ENCODE measurements at places on chromosomes 2 and 18.

DNA sequence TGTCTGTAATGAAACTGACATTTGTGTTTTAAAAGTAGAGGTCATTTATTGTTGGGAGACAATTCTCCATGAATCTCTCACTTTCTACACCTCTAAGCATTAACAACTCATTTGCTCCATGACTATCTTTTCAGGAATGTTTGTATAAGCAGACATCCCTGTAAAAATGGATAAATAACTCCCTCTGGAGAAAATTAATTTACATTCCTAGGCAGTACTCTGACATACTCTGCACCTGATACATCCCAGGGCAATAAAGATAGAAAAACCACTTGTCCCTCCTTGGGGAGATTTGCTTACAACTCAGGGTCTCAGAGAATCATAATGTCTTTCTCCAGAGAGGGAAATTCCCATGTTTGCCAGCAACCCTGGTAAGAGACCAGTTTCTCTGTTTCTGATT, 1037.7 kb upstream of the SLC39A10 start:
- DNase-seq: no peak

DNA sequence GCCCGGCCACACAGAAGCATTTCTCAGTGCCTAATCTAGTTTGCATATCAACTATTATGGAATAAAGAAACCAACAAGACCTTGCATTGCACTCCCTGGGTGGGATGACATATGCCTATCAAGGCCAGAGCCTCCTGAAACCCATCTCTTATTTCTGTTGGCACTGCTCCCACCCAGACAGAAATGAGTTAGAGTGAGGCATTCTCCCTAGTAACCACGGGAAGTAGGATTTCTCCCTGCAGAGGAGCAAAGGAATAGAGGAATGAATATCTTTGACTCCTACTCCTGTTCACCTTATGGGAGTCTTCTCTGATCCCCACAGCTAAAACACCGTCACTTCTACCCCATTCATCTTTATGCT, 24.2 kb upstream of the SCYGR1 start:
- no peak for DNase-seq

DNA sequence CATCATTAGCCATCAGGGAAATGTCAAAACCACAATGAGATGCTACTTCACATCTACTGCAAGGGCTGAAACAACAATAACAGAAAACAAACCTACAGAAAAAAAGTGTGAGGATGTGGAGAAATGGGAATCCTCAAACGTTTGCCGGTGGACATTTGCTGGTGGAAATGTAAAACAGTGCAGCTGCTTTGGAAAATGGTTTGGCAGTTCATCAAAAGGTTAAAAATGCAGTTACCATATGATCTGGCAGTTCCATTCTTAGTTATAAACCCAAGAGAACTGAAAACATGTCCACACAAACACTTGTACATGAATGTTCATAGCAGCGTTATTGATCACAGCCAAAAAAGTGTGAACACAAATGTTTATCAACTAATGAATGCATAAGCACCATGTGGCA, 44.2 kb downstream of the PROC start:
- DNase-seq: no peak

- DNase-seq: no peak
These were observed 295.6 kb downstream of the ZNF385B start for GRCh38 chr2:179565807-179566206.

- no peak for DNase-seq
These were observed 64.7 kb downstream of the LYPD6B start for GRCh38 chr2:149103081-149103620.

- DNase-seq: no peak
These were observed 6.0 kb downstream of the SLC4A3 start for GRCh38 chr2:219633276-219634065.

DNA sequence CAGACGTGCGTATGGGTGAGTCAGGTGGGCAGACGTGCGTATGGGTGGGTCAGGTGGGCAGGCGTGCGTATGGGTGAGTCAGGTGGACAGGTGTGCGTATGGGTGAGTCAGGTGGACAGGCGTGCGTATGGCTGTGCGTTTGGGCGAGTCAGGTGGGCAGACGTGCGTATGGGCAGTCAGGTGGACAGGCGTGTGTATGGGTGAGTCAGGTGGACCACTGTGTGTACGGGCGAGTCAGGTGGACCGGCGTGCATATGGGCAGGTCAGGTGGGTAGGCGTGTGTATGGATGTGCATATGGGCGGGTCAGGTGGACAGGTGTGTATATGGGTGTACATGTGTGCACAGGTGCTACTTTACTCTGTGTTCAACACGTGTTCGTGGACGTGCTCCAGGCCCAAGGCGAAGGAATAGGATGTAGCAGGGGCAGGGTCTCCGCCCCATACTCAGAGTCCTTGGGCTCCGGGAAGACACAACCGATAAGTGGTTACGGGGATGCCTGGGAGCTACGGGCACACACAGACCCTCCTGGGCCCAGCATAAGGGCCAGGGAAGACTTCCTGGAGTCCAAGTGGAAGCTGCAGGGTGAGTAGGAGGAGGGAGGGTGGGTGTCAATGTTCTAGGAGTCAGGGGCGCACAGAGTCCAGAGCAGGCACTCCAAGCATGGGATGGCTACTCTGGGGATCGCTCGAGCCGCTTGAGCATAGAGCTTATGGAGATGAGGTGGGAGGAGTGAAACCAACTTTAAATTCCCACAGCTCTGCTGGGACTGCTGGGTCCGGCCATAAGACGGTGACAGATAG, 27.1 kb upstream of the KLF11 start:
- DNase-seq: no peak

GRCh38 chr2:196376984-196377877, 205.9 kb upstream of the STK17B start:
- DNase-seq: peak; percentile 16

- DNase-seq: no peak
These were observed 40.8 kb upstream of the MYO1B start for GRCh38 chr2:191204433-191204832.

- DNase-seq: no peak
These were observed 167.4 kb downstream of the THSD7B start for GRCh38 chr2:136932700-136933099.

DNA sequence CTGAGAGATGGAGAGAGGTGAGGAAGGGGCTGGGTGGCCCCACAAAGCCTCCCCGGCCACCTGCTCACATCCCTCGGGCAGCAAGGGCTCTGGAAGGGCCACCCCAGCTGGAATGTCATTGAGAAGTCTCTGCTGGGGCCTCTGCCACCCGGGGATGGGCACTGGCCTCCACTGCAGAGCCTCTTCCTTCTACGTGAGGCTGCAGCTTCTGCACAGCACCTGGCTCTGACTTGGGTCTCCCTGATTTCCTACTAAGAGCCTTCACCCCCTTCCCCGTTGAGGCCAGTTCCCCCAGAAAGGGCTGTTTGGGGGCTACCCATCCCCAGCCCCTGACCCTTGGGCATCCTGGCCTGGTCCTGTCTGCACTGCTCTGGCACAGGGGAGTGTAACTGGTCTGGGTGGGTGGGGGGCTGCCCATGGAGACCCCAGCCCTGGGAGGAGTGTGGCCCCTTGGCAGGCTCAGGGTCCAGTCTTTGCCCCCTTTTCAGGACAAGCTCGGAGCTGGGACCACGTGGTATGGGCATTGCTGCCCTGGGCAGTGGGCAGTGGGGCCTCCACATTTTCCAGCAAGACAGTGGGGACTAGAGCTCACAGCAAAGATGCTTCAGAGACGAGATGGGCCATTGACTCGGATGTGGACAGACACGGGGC, 5.6 kb downstream of the PDCD1 start:
- no peak for DNase-seq

DNA sequence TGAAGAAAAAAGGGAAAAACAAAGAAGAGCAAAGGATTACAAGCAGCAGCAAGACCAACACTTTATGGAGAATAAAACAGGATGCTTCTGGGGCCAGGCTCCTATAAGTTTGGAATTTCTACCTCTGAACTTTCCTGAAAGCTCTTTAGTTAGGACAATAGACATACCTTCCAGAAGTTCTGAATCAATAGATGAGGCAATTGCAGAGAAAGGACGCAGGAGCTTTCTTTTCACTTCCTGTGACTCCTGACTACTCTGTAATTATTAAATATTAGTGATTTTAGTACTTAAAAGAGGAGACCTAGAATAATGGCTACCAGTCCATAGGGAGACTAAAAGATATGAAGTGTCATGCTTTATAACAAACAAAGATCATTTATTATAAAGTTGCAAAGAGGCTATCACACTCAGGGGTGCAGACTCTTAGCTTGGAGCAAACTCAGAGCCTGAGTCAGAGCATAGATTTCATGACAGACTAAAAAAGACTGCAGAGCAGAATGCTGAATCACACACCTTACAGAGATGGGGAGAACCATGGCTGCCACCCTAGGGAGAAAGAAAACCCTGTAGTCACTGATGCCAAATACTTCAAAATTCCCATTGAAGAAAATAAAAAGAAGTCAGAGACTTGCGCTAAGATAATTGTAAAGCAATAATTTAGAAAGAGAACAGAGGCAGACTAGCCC, 52.5 kb upstream of the FAM136A start:
- no peak for DNase-seq

DNA sequence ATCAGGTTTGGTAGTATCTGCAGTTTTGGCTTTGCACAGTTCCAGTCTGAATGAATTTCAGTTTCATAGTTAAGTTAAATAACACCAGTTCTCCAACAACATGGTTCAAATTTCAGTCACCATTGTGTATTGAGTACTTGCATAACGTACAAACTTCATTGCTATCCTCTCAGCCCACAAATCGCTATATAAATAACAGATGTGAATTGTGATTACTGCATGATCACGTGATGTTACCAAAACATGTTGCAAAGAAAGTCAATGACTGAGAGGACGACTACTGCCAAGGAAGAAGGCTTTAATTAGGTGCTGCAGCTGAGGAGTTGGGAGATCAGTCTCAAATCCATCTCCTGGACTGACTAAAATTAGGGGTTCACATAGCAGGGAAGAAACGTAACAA, 48.2 kb downstream of the COL4A4 start:
- no peak for DNase-seq

- DNase-seq: no peak
These were observed at the start of gene DLGAP1 for GRCh38 chr18:4455113-4455811. Gene DLGAP1, minus strand, starts transcription at chr18:4455307.

- DNase-seq: no peak
These were observed 59.7 kb downstream of the SMAD4 start for GRCh38 chr18:51089691-51090090.

GRCh38 chr18:64259871-64260270, 111.0 kb upstream of the LINC00305 start:
- DNase-seq: no peak

DNA sequence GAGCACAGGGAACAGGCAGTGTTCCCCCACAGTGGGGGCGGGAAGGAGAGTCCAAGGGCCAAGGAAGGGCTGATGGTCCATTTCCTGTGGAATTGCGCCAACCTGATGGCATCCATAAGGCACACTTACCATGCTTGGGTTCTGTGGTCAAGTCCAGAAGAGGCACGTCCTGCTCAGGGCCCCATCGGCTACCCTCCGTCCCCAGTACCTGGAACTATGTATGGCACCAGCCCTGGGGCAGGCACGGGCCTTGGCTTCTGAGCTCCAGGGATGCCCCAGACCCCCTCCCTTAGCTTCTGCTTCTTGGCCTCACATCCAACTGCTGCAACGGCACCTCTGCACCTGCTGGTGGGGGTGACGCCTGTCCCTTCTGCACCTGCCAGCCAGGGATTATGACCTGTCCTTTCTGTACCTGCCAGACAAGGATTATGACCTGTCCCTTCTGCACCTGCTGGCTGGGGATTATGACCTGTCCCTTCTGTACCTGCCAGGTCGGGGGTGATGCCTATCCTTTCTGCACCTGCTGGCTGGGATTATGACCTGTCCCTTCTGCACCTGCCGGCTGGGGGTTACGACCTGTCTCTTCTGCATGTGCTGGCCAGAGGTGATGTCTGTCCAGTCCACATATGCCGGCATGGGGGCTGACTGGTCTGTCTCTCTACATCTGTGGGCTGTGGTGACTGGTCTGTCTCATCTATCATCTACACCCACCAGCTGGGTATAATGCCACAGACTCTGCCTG, 45.4 kb upstream of the SNTG2 start:
- DNase-seq: no peak

DNA sequence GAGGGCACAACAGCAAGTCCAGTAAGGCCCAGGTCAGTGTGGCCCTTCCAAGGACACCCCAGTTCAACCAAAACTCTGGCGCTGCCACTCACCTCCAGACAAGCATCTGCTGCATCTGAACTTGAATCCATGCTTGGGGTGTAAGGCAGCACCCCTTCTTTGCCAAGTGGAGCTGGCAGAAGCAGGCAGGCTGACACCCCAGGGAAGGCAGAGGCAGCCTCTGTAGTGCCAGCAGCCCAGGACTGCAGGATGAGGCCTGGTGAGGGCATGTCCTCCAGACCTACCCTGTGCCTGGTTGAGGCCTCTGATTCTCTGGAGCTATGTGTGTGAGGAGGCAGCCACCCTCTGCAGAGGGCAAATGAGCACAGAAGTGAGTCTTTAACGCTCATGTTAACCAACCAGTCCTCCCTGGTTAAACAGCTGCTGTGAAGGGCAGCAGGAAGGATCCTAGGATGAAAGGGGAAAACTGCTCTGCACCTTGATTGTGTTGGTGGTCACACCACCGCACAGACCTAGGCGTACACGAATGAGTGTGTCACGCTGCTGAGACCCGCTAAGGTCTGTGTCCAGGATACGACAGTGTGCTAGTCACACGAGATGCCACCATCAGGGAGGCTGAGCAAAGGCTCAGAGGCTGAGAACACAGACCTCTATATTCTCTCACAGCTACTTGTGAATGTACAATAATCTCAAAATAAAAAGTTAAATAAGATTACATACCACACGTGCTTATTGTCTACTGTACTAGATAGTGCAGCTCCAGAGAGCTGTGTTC, 2.2 kb downstream of the PARD6G start:
- DNase-seq: no peak

All from stimulated activated CD4-positive, alpha-beta T cell treated with anti-CD3 and anti-CD28 coated beads, Interleukin-12 subunit alpha, Interleukin-12 subunit beta, amount 100 ng/mL, for 24 hours (primary cell).